ENCODE measurements at places on chromosomes 4 and X.

- no peak for DNase-seq
Measured at GRCh38 chr4:82969414-82969813, 41.2 kb downstream of the LIN54 start.

DNA sequence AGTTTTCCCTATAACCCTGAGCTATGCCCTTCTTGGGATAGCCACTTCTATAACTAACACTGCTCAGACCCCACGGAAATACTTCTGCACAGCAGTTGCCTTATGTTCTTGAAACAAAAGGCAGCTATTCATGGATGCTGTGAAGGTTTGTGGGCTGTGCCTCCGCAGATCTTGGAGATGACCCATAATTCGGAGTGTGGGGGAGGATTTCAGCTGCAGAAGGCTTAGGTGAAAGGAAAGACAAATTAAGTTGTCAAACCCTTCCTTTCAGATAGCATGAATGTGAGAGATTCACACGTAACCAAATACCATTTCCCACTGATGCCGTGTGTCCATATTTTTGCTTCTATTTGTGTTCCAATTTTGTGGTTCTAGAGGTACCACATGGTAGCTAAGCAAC lies 38.1 kb upstream of the NYX start:
- DNase-seq = no peak

GRCh38 chrX:93264261-93265002 lies 408.9 kb downstream of the NAP1L3 start:
- no peak for DNase-seq

DNA sequence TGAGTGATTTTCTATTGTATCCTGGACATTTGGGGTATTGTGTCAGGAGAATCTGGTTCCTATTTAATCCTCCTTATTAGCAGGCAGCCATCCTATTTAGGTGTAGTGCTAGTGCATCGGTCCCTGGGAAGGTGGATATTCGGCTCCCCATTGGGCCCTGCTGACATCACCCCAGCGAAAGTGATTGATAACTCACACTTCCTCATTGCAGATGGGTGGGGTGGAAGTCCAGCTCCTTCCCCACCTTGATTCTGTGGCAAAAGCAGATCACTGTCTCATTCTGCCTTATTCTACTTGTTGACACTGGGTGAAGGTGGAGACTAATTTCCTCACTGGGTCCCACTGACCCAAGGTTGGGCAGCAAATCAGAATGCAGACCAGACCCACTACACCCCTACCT lies 23.2 kb upstream of the BRS3 start:
- DNase-seq = no peak

Measured in COR-L47 (cell line).